ENCODE measurements at places on chromosomes 13 and 19.

- no peak for DNase-seq
Observed at GRCh38 chr19:49442771-49443365, 1.5 kb upstream of the SLC17A7 start.

DNA sequence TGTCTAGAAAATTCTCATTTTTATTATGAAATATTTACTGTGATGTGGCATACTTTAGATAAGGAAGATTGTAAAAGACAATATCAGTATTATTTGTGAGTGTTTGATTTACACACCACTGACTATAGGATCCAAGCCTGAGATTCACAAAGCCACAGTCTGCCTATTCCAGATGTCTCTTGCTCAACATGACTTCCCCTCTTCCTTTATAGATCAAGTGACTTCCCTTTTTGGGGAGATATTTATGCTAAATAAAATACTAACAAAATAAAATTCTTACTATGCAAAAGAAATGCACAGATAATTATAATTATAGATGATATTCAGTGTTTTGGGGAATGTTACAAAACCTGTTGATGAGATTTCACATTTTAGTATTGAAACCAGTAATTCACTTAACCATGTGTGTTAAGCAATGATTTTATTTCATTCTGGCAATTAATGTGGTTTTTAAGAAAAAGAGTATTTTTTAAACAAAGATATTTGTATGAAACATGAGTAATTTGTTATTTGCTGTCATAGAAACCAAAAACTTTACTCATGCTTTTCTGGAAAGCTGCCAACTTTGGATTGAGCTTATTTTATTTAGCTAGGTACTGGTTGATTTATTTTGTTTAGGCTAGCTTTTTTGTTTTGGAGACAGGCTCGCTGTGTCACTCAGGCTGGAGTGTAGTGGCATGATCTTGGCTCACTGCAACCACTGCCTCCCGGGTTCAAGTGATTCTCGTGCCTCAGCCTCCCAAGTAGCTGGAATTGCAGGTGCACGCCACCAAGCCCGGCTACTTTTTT lies 13.7 kb upstream of the GPR183 start:
- DNase-seq, result peak; percentile 93

DNA sequence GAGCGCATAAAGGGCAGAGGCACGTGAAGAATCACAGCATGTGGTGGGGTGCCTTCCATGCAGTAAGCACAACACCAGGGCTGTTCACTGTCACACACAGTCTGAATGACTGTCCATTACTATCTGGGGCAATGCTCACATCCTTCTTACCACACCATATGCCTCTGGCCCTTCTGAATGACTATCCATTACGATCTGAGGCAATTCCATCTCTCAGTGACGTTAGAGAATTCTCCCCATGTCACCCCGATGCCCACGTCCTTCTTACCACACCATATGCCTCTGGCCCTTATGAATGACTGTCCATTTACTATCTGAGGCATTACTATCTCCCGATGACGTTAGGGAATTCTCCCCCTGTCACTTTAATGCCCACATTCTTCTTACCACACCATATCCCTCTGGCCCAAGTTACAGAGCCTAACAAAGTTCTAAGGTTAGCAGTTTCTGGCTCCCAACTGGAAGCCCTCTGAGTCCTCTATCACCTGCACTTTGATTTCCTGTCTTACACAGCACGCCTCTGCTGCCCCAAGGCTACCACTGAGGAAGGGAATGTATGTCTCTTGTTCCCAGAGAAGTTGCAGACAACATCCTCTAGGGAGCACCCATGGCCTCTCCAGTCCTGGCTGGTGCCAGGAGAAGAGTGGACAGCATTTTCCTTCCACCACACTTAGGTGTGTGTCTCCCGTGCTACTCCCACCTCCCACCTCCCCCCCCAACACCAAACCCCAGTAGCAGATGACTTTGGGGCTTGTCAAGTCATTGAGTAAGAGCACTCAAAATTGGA lies 154.8 kb downstream of the COG6 start:
- DNase-seq, result no peak

- DNase-seq, result peak; percentile 87
Observed at GRCh38 chr19:38003438-38004185, 96.6 kb downstream of the SIPA1L3 start.

DNA sequence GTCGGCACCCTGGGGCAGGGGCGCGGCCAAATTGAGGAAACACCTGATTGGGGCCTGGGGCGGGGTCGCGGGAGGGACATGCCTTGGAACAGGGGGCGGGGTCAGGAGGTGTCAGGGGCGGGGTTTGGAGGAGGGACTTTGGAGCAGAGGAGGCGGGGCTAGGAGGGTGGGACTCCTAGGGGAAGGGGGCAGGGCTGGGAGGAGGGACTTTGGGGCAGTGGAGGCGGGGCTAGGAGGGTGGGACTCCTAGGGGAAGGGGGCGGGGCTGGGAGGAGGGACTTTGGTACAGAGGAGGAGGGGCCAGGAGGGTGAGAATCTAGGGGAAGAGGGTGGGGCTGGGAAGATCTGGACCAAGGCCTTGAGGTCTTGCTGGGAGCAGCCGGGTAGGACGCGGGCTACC lies 21.9 kb downstream of the GRIN2D start:
- DNase-seq, result peak; percentile 93

DNA sequence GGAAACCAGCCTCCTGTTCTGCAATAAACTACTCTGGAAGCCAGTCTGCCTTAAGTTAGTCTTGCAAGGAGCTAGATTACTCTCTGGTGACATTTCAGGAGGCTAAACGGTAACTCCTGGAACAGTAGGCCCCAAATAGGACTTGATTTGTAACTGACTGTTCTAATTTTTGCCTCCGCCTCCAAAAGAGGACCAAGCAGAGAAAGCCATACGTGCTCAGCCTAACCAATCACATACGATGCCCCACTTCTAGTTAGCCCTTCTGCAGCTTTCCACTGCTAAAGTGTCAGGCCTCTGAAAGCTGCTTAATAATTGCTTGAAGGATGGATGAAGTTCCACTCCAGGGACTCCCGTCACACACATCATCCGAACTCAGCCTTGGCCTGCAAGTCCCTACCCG lies 744 bp downstream of the ZNF805 start:
- no peak for DNase-seq

DNA sequence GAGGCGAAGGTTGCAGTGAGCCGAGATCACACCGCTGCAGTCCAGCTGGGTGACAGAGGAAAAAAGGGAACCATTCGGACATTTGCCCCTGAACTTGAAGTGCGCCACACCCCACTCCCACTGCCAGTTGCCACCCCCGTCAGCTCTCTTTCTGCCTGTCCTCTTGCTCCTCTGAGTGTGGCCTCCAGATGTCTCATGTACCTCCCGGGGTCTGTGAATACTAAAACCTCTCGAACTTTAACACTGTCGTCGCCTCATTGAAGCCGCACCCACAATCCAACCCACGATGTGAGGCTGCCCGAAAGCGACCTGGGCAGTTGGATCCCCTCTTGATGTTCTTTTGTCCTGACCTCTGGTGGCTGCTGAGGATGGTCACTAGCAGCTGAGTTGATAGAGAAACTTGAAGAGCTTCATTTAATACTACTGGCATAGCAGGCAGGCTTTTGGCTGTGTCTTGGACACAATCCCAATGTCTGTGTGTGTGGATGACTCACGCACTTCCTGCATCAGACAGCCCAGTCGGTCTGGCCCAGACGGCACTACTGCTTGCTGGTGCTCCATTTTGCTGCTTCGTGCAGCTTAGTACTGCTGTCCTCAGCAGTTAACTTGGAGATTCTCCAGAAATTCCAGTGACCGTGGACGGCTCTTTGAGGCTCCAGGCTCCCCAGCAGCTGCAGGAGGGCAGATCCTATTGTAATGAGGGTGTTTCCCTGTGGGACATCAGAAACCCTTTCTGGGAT lies 4.2 kb downstream of the FPR3 start:
- peak; percentile 86 for DNase-seq

DNA sequence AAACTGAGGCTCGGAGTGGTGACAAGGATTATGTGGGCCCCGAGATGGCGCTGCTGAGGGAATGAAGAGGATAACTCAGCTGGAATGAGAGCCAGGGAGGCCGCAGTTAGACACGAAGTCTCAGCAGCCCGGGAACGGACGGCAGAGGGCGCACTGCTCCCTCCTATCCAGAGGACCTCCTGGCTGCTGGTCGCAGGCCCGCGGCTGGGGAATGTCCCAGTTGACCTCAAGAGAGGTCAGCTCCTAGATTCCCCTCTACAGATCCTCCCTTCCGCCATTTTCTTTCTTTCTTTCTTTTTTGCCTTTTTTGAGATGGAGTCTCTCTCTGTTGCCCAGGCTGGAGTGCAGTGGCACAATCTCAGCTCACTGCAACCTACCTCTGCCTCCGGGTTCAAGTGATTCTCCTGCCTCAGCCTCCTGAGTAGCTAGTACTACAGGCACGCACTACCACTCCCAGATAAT lies 24.1 kb upstream of the ASPDH start:
- peak; percentile 78 for DNase-seq

- DNase-seq, result no peak
Observed at GRCh38 chr13:27972478-27972820, 3.3 kb upstream of the CDX2 start.

DNA sequence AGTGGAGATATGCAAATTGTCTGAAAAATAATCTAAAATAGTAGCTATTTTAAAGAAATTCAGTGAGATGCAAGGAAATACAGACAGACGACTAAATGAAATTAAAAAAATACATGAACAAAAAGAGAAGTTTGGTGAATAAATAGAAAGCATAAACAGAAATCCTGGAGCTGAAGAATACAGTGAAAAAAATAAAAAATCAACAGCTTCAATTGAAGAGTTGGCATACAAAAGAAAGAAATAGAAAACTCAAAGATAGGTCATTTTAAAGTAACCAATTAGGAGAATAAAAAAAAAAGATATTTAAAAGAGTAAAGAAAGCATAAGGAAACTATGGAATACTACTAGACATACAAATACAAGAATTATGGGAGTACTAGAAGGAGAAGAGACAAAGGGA lies 2191.5 kb upstream of the PCDH20 start:
- no peak for DNase-seq

GRCh38 chr13:45851956-45852355 lies 403 bp upstream of the SIAH3 start:
- DNase-seq, result no peak

DNA sequence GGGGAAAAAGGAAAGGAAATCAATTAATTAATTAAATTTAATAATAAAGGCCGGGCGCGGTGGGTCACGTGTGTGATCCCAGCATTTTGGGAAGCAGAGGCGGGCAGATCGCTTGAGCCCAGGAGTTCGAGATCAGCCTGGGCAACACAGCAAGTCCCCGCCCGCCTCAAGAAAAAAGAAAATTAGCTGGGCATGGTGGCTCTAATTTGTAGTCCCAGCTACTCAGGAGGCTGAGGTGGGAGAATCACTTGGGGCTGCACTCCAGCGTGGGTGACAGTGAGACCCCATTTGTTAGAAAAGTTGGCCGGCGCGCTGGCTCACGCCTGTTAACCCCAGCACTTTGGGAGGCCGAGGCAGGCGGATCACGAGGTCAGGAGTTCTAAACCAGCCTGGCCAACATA lies 733 bp upstream of the CD320 start:
- DNase-seq, result no peak

GRCh38 chr19:35136977-35137702 lies 1.5 kb upstream of the FXYD1 start:
- no peak for DNase-seq

GRCh38 chr13:84739021-84739420 lies 856.7 kb upstream of the SLITRK1 start:
- no peak for DNase-seq

DNA sequence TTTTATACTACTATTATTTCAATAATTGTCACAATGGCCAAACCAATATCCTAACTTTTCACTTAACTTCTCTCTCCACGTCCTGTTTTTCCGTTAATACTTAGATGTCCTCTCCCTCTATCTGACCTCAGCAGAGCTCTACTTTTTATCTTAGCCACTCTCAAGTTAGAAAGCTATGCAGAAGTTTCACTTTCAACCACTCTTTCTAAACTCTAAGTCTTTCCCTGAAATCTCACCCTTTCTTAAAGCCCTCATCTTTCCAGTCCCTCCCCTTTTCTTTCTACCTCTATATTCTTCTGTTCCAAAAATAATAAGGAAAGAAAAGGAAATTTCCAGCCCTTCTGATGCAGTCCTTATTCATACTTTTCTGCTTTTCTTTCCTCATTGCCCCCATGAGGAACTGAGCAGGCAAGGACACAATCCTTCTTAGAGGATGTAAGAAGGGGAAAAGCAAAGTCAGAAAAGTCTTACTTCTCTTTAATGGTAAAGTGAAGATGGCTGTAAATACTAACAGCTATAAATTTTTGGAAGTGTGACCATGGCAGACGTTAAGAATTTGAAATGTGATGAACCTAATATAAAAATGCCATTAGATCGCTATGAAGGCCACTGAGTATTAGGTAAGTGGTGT lies 23.0 kb downstream of the FAM216B start:
- DNase-seq, result no peak

DNA sequence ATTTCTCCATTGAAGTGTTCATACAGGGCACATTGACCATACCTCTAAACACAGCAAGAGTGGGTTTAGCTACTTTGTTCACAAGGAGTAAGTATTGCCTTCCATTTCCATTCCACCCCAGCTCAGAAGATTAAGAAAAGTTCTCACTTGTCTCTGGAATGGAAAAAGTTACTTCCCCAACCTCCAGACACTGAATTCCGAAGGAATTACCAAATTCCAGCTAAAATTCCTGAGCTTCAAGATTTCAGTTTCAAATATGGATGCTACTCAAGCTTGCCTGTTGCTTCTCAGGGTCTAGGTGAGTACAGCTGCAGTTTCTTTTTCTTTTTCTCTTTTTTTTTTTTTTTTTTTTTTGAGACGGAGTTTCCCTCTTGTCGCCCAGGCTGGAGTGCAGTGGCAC lies 33.6 kb downstream of the TEX26 start:
- no peak for DNase-seq

GRCh38 chr19:19315444-19315843 lies 4.9 kb downstream of the SUGP1 start:
- DNase-seq, result no peak

- peak; percentile 40 for DNase-seq
Observed at GRCh38 chr19:54792814-54793213, 10.6 kb upstream of the KIR2DL4 start.

- peak; percentile 62 for DNase-seq
Observed at GRCh38 chr19:4399812-4400134, 574 bp downstream of the SH3GL1 start.

- peak; percentile 43 for DNase-seq
Observed at GRCh38 chr19:18790566-18791314, at the start of gene COMP. TSS of gene COMP (minus strand) at chr19:18791305. CDS start at chr19:18791269, 36 bp downstream.

DNA sequence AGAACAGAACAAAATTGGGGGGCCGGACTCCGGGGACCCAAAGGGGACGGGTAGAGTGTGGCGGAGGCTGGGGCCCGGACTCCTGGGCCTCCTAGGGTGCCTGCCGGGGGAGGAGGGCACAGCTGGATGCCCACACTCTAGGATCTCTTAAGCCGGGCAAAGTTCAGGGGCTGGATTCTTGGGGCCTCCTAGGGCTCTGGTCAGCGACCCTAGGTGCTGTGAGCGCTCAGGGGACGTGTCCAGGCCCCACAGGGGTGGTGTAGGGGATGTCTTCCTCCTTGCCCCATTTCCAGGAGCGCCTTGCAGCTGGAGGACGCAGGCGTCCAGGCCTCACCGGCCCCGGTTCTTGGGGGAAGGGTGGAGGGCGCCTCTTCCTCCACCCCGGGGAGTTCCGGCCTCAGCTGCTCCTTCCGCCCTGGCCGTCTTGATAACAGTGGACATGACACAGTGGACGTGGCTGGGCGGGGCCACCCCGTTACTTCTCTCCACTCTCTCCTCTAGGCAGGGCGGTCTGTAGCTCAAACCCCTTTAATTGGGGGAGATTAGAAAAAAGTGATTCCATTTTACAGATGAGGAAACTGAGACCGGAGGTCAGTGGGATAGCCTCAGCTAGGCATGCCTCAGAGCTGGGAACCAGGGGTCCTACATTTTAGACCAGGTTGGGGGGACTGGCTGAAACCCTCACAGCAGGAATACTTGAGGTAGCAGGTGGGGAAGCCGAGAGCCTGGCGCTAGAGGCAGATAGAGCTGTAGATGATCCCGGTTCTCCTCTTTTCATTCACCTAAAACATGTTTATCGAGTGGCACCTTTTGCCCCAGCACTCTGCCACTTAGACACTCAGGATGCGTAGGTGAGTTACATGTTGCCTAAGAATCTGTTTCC lies 705 bp downstream of the STXBP2 start:
- DNase-seq, result peak; percentile 47
